Activated CD8-positive, alpha-beta memory T cell treated with anti-CD3 and anti-CD28 coated beads for 48 hours (primary cell): ENCODE measurements at places on chromosomes 2 and 18.

GRCh38 chr2:36455788-36456187, 100.2 kb downstream of the CRIM1 start:
- DNase-seq: no peak

GRCh38 chr2:28263690-28264089, 129.0 kb upstream of the FOSL2 start:
- DNase-seq: no peak

DNA sequence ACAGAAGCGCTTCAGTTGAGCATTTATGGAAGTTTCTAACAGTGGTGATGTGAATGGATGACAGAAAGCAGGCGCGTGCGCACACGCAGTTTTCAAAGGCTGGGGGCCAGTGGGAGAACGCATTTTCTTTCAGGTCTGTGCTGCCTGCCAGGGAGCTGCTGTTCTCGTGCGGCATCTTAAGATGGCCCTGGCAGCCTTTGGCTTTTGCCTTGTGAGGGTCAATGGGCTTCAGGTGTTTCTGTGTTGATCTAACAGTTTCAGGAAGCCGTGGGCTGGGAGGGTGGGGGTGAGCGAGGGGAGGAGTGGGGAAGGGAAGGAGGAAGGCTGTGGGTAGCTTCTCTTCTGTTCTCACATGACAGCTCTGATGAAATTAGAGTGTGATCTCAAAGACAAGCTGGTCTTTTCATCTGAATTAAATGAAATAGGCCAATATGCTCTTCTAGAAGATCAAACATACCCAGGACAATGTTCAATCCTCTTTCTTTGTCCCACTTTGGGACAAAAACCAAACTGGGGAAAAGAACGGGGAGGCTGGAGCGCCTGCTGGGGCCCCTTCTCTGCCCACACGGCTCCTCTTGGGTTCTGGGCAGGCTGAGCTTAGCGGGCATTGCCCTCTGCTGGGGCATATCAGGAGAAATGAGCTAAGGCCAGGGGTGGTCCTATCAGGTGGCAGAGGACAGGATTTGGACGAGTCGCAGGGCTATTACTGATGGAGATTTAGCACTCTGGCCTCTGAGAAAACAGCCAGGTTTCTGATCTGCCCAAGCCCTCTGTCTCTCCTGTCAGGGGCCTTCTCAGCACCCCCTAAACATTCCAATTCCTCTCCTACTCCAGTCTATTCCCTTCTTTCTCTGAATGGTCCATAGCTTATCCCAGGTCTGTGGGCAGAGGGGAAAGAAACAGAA, 126.2 kb upstream of the LGALSL start:
- DNase-seq: no peak

- DNase-seq: no peak
Measured at GRCh38 chr2:7440977-7441376, 523.8 kb downstream of the RNF144A start.

GRCh38 chr18:3400567-3401296, 49.2 kb upstream of the TGIF1 start:
- no peak for DNase-seq

GRCh38 chr18:57121542-57122112, 25.3 kb upstream of the BOD1L2 start:
- no peak for DNase-seq

DNA sequence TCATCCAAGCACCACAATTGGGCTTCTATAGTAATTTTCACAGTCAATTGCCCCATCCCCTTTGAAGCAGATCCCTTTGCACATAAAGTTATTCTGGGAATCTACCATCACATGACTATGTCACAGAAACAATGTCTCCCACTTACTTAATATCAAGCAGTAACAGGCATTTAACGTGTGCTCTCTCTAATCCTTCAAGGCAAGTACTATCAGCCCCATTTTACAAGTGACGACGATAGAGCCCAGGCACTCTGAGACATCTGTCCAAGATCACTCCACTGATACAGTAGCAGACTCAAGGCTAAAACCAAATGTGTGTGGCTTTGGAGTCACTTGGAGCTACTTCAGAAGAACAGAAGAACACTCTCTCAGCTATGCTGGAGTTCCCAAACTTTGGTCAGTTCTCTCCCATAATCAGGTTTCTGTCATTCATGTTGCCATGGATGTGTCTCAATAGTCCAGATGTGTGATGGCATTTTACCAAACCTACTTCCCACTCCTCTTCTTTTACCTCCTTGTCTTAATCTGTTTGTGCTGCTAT, 39.7 kb downstream of the PID1 start:
- DNase-seq: no peak

DNA sequence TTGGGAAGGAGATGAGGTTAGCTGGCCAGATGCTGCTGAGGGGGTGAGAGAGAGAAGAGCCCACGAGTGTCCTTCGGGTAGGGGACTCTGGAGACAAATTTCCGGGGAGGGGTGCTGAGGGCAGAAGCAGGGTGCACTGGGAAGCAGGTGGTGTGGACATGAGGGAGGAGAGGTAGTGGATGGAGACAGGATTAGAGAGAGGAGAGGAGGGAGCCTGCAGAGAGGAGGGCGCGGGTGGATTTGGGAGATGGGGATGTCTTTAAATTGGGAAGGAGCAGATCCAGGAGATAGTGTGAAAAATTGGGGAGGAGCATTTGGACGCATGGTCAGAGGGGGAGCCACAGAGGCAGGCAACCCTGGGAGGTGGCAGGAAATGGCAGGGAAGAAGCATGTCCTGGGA, 154.7 kb downstream of the DYSF start:
- no peak for DNase-seq

GRCh38 chr2:17538022-17538843, 2.3 kb upstream of the VSNL1 start:
- no peak for DNase-seq

DNA sequence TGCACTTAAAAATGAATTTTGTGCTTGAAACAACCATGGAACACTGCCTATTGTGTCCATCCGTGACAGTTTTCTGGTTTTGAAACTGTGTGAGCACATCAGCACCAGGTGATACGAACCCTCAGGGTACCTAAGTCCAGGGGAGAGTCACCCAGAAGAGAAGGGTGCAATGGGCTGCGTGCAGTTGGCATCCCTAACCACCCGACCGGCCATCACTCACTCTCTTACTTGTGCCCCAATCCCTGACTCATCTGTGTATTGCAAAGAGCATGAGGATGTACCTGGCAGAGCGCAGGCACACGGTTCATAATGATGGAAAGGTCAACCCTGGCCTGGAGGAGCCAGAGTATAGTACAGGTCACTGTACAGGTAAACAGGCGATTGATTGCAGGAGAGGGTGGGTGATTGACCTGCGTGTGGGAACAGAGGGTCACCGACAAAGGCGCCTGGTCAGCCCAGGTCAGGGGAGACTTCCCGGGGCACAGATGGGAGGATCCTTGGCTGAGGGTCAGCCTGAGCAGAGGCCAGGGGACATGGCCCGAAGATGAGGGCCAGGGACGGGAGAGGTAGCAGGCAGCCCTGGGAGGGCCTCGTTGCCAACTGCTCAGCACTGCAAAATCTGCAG, 160.3 kb downstream of the SEPTIN10 start:
- DNase-seq: no peak

GRCh38 chr2:149098701-149099100, 60.2 kb downstream of the LYPD6B start:
- DNase-seq: no peak

GRCh38 chr18:35142275-35142615, 98.6 kb upstream of the ZNF397 start:
- DNase-seq: no peak

- no peak for DNase-seq
Measured at GRCh38 chr18:13893418-13893760, 21.9 kb downstream of the MC2R start.

DNA sequence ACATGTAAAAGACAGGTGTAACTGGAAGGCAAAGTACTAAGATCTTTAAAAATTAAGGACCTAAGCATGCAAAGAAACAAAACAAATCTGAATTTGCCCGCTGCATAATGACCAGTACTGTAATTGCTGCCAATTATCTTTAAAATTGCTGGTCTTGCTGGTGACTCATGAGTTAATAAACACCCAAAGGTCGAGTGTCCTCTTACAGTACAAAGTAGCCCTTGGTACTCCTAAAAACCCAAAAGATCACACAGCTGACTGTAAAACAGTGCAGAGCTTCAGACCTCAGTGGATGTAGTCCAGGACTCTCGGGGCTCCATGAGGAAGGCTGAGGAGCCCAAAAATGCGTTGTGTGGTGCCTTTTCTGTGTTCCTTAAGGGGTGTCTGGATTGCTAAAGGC, 308.7 kb downstream of the CNTNAP5 start:
- no peak for DNase-seq

- DNase-seq: no peak
Measured at GRCh38 chr2:133838642-133839365, 270.5 kb upstream of the NCKAP5 start.

GRCh38 chr2:79370976-79371538, 141.8 kb upstream of the CTNNA2 start:
- no peak for DNase-seq

DNA sequence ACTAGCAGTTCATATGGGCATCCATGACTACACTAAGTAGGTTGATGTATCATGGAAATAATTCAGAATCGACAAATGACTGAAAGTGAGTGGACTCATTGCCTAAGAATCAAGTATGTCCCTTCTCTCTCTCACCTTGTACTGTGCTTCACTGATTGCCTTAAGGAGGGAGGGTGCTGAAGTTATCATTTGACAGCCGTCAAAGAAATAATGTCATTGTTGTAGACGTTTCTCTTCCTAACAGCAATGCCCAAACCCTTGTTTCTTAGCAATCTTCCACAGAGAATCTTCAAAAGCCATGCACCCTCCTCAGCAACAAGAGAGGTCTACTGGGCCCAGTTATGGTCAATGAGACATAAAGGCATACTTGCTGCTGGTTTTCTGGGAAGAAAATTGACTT, 785.0 kb downstream of the SUCLG1 start:
- DNase-seq: no peak

- DNase-seq: no peak
Measured at GRCh38 chr2:238694136-238694755, 153.6 kb upstream of the TWIST2 start.

GRCh38 chr2:479490-480176, 191.7 kb upstream of the ALKAL2 start:
- no peak for DNase-seq

DNA sequence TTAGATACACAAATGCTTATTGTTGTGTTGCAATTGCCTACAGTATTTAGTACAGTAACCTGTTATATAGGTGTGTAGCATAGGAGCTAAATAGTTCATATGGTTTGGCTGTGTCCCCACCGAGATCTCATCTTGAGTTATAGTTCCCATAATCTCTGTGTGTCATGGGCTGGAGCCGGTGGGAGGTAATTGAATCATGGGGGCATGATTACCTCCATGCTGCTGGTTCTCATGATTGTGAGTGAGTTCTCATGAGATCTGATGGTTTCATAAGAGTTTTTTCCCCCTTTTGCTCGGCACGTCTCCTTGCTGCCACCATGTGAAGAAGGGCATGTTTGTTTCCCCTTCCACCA, 190.5 kb upstream of the SESTD1 start:
- DNase-seq: no peak

DNA sequence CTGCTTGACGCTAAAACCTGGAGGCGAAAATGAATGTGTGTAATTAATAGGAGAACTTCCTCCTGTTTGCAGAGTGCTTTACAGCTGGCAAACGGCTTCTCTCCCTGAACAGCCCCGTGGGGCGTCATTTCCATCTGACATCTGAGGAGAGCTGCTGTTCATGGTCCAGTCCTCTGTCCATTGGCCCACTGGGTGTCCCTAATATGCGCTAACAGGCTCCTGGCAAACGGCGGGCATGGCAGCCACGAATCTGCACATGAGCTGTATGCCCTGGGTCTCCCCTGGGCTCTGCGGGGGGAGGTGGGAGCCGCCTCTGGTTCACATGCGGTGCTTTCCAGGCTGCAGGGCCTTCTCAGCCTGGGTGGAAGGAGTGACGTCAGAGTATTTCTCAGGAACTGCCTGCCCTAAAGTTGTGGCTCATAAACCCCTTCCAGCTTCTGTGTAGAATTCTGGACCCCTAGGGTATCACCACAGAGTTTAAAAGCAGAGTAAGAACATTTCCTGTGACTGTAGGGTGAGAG, 73.2 kb downstream of the LRRFIP1 start:
- no peak for DNase-seq

GRCh38 chr2:84048964-84049363, 410.1 kb downstream of the SUCLG1 start:
- no peak for DNase-seq

DNA sequence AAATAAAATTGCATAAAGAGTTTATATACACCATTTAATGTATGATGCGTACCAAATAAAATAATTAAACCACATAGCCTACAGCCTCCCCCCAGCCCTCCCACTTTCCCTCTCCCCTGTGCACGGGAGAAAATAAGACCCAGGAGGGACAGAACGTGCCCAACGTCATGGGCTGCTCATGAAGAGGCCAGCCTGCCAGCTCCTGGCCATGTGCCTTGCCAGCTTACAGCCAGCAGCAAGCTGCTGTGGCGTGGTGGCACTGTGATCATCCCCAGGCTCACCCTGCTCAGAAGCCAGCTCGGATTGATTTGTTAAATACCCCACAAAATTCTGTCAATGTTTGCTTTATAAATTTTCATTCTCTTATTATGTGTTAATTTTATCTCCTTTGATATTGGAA, 7.6 kb downstream of the GPR148 start:
- no peak for DNase-seq

- no peak for DNase-seq
Measured at GRCh38 chr2:161250864-161251436, 57.3 kb upstream of the PSMD14 start.

DNA sequence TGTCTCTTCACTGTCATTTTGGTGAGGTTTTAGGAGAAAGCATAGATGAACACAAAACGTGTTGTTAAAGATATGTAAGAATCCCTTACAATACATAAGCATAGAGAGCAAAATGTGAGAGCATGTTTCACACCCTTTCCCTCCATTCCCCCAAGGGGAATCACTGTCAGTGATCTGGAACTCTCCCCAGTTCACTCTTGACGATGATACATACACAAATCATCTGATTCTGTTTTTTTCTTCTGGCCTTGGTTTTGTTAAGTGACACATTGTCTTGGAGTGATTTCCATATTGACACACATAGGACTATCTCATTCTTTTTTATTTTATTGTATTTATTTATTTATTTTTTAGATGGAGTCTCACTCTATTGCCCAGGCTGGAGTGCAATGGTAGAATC, 53.7 kb upstream of the TANC1 start:
- DNase-seq: no peak

DNA sequence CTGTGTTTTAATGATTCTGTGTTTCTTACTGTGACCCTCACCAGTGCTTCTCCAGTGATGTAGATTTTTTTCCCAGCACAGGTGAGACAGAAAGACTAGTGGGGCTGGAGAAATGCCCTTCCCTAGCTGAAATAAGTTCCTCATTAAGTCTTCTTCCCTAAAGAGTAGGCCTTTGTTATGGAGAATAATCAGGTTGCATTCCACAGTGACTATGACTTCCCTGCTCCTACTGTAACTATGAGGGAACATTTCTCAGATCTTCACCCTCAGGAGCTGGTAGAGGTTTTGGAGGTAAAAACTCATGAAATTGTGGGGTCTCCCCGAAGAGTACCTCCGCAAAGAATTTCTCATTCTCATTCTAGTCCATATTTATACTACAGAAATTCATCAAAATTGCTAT, 286.2 kb downstream of the GRB14 start:
- no peak for DNase-seq

- no peak for DNase-seq
Measured at GRCh38 chr2:1633936-1634587, 110.3 kb downstream of the PXDN start.

- DNase-seq: no peak
Measured at GRCh38 chr18:51417643-51418483, 220.4 kb upstream of the MEX3C start.
